Naive thymus-derived CD4-positive, alpha-beta T cell (primary cell): ENCODE measurements at places on chromosomes 2 and 18.
A peak's percentile ranks its signal among the peaks of the same experiment; 100 is the strongest.

DNA sequence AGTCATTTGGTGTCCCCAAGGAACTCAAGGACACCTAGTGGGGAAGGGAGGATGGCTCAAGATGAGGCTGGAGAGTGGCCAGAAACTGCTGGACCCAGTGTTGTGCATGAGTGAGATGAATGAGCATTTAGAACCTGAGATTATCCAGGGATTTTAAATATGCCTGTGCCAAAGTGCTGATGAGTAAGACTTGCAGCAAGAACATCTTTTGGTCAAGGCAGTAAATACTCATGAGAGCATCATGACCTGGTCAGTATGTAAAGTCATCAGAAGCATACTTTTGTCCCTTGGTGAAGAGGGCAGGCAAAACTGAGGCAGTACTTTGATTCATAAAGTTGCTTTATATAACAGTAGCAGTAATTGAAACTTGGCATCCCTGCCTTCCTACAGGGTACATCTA, 3.1 kb upstream of the SPP2 start:
- DNase-seq: no peak

GRCh38 chr2:28821295-28821958, 10.8 kb downstream of the SPDYA start:
- DNase-seq: no peak

GRCh38 chr2:15713475-15713874, 121.8 kb downstream of the DDX1 start:
- no peak for DNase-seq

GRCh38 chr2:221635949-221636348, 63.8 kb upstream of the EPHA4 start:
- no peak for DNase-seq

DNA sequence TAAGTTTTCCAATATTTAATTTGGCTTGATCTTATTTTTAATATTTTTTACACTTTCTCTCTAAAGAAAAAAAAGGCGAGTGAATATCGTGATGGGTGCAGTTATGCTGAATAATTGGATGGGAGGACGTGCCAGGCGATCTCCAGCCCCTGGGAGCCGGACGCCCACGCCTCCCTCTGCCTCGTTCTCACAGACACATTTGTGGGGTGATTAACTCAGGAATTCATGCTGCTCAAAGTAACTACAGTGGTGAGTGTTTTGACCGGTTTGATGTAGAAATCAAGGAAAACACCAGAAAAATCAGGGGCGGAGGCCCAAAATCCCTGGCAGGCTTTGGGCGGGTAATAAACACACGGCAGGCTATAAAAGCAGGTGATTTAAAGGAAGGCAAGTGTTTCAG, 736.8 kb upstream of the SALL3 start:
- no peak for DNase-seq

GRCh38 chr2:71605781-71606241, 152.4 kb downstream of the DYSF start:
- DNase-seq: no peak

- no peak for DNase-seq
Measured at GRCh38 chr2:67158718-67159117, 238.4 kb upstream of the ETAA1 start.

DNA sequence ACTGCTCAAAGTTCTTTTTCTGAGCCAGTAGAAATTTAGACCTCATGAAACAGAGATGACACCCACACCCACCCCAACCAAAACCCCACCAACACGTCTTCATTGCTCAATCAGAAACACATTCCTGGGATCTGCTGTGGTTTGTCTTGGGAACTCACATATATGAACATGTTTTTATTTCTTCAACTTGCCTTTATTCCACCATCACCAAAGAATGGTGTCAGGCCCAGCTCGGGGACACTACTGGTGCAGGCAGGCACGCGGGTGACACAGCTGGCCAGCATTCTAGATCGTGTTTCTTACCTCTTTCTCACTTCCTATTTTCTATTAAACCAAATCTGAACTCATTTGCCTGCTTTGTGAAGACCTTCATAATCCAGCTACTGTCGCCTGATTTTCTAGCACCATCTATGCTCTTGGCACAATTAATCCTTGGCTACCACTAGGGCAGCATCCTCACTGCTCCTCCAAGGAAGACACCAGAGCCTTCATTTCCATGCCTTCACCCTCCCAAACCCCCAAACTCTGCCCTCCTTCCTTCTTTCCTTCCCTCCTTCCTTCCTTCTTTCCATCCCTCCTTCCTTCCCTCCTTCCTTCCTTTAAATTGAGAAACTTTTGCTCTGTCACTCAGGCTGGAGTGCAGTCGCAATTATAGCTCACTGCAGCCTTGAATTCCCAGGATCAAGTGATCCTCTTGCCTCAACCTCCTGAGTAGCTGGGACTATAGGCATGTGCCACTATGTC, 157.1 kb downstream of the BCL2 start:
- no peak for DNase-seq

DNA sequence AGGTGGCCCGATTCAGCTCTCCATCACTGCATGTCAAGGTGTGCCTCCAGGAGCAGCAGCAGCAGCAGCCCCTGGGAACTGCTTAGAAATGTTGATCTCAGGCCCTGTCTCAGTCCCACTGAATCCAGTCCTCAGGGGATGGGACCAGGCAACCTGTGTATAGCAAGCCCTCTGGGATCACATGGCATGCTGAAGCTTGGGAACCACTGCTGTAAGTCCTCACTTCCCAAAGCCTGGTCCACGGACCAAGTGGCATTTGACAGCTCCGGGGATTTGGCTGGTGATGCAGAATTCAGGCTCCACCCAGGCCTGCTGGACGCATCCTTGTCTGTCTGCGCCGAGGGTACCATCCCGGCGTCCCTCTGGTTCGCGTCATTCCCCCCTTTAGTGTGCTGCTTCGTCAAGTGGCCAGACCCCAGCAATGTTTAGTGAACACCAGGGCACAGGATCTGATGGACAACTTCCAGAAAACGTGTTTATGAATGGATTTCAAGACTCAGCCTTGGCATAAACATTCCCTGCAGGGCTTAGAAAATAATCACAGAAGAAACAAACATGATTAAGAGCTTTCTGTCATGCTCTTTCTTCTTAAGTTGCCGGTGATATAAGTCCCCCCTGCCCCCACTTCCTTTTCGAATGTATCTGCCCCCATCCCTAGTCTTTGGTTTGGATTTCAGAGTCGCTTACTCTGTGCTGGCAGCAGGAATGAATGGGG, 234.0 kb downstream of the GBX2 start:
- no peak for DNase-seq

DNA sequence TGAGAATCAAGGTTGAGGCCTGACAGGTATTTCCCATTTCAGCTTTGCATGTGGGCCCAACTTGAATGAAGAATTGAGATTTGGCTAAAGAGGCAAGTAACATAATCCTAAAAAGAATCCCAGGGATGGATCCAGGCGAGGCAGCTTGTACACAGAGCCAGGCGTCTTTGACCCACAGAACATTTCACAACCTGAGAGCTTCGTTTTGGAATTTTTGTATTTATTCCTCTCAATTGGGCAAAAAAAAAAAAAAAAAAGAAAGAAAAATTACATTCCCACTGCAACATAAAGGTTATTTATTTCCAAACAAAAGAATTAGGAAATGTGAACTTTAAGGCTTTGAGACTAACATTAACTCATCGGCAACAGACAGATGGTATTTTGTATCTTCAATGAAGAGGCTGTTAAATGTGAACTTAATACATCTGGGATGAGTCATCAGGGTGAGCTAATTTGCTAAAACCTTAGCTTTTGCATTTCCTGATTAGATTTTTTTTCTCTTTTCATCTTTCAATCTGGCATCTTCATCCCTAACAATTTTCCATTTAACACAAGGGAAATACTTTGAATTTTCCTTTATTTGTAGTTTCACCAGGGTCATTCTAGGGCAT, 478.5 kb upstream of the TNP1 start:
- DNase-seq: no peak

DNA sequence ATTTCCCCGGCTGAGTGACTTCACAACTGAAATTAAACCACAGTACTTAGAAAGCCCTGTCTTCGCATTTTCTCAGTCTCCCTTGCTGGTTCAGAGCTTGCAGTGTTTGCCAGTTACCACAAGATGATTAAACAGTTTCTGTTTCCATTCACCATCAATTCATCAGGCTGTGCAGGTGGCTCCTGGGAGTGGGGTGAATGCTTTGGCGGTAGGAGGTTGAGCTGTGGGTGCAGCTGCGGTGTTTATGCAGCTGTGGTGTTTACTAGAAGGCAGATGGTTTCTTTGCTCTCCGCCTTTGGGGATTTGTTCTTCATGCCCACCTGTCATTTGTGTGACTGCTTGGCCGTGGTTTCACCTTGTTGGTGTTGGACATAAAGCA, 16.1 kb downstream of the ACOXL start:
- peak; percentile 30 for DNase-seq

GRCh38 chr2:7692657-7693161, 775.5 kb downstream of the RNF144A start:
- DNase-seq: no peak

- DNase-seq: no peak
Measured at GRCh38 chr2:231387904-231388724, 7.4 kb upstream of the B3GNT7 start.

- DNase-seq: no peak
Measured at GRCh38 chr2:65934992-65935629, 499.8 kb upstream of the MEIS1 start.

GRCh38 chr18:45066210-45066609, 385.5 kb downstream of the SETBP1 start:
- no peak for DNase-seq

GRCh38 chr18:74571895-74572680, 25.6 kb upstream of the ZNF407 start:
- no peak for DNase-seq

- no peak for DNase-seq
Measured at GRCh38 chr2:125073440-125073839, 1048.4 kb downstream of the CNTNAP5 start.

- DNase-seq: no peak
Measured at GRCh38 chr2:241421330-241421729, 65.2 kb downstream of the FARP2 start.

GRCh38 chr2:224793946-224794345, 77.8 kb upstream of the CCDC195 start:
- no peak for DNase-seq
